ENCODE measurements at places on chromosomes 16 and 17.

DNA sequence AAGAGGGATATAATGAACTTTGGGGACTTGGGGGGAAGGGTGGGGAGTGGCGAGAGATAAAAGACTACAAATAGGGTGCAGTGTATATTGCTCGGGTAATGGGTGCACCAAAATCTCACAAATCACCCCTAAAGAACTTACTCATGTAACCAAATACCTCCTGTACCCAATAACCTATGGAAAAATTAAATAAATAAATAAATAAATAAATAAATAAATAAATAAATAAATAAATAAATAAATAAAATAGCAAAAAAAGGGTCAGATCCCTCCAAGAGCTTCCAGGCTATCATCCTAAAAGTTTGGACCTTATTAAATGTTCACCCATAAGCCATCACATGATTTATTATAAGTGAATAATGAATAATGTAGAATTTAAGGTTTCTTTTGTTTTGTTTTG is 636.1 kb upstream of the C16orf82 start:
- no peak for DNase-seq

GRCh38 chr16:4372578-4373355 is 1.1 kb downstream of the VASN start:
- DNase-seq, result no peak

DNA sequence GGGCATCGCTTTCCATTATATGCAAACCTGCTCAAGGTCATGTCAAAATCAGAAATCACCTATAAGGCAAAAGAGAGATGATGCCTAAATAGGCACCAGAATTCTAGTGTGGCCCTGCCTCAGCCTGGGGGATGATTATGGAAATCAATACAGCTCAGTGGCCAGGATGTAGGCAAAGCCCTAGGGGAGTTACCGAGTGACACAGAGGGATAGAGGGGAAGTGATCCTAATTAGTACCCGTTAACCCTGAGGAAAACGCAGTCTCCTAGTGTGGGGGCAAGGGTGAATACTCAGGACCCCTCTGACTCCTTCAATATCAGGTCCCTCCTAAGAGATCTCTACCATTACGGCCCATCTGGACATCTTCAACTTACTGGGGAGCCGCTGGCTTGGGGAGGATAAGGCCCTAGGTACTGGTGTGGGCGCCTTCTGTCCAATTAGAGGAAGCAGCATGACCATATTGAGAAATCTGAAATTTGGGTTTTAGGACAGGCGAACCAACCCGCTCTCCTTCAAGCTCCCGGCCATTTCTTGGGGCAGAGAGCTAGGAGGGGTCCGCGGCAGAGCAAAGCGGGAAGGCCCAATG is 725 bp downstream of the NT5C3B start:
- no peak for DNase-seq

- DNase-seq, result no peak
Measured at GRCh38 chr17:774313-774584, 7.8 kb downstream of the GLOD4 start.

DNA sequence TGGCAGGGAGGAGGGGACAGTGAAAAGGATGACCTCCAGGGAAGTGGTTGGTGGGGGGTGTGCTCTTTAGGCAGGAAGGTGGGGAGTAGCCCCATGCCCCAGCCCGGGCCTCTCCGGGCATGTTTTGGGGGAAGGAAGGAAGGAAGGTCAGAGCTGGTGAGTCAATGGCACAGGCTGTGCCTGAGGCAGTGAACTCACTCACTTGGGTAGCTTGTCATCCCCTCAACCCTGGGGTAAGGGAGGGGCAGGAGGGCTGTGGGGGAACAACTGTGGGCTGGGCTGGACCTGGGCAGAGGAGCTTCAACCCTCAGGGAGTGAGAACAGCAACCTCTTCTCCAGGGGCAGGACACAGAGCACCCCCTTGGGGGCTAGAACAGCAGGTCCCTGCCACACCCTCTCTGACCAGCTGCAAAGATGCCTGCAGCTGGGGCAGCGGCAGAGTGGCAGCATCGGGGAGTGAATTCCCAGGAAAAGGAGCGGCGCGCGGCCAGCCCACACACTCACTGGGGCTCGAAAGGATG is 6.3 kb downstream of the CSF3 start:
- DNase-seq, result no peak

DNA sequence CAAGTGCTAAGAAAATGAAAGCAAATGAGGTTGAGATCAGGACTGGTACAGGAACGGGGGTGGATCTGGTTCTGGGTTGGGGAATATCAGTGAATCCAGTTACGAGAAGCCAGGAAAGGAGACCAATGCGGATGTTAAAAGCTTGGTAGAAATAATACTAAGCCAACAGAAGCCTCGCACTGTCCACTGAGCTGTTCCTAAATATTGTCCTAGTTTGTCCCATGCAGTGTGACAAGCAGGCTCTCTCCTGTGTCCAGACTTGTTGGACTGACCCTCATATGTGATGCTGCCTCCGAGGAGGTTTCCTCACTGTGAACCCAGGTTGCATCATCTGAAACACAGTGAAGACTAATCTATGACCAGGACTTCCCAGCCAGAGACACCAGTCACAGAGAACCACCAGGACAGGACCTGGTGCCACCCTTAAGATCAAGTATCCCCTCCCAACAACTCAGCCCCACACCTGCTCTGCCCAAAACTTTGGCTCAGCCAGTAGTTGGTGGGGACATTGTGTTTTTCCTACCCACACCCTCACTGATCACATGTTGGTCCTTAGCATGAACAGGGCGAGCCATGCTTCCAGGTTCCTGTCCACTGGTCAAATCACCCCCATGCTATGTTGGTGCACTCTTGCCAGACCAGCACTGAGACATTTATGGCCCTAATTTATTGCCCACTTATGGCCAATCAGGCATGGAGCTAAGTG is 32.7 kb upstream of the SCNN1B start:
- DNase-seq, result no peak

GRCh38 chr16:4936991-4937781 is at the start of gene PPL:
Gene PPL (minus strand): TSS chr16:4937148. CDS start chr16:4937045, 103 bp downstream.
- DNase-seq, result no peak
